ENCODE measurements at places on chromosomes 13 and 19. TPM values are rescaled to one million over a fixed set of nuclear protein-coding genes. Genes with fewer than 3 reads are reported as not detected.

Gene TSKS
- 0.52 TPM for polyA plus RNA-seq

Gene IRF3
- 33.2 TPM for polyA plus RNA-seq

Gene NAPSA
- polyA plus RNA-seq: 1.2 TPM

Gene KIR3DL1
- polyA plus RNA-seq: not detected

- DNase-seq: no peak
Observed at GRCh38 chr19:35843676-35844481, 8.4 kb downstream of the NPHS1 start.

- no peak for DNase-seq
Observed at GRCh38 chr13:82593239-82593638, 1289.0 kb downstream of the SLITRK1 start.

DNA sequence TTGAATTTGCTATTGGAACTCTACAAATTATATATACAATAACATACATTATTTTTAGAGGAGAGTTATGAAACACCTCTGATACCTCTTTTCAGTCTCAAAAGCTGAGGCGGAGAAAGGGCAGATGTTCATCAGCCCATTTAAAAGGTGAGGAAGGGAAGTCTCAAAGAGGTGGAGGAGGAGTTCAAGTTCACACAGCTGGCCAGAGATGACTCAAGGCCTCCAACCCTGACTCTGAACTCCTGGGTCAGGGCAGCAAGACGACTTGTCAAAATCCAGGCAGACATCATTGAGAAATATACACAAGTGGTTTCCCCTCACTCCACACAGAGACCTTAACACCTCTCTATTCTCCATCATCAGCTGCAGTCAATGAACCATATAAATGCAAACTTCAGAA is 2.1 kb downstream of the SIAH3 start:
- DNase-seq: no peak

GRCh38 chr13:103184413-103184812 is 118.2 kb upstream of the SLC10A2 start:
- DNase-seq: no peak

DNA sequence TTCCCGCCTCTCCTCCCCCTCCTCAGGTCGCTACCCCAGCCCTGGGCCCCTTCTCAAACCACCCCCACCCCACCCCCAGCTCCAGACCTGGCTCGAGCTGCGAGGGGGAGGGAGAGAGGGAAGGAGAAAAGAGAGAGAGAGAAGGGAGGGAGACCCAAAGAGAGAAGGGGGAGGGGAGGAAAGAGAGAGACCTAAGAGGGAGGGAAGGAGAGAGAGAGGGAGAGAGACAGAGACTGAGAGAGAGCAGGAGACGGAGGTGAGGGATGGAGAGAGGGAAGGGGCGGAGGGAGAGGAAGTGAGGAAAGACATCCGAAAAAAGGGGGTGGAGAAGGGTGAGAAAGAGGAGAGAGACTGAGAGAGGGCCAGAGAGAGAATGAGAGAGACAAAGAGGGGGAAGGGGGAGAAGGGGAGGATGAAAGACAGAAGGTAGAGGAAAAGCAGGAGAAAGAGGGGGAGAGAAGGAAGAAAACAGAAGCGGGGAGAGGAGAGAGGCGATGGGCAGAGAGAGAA is 2.0 kb upstream of the SPACA6 start:
- DNase-seq: no peak

GRCh38 chr13:31056644-31057271 is 104.9 kb downstream of the HSPH1 start:
- no peak for DNase-seq

GRCh38 chr13:30991184-30991583 is 58.7 kb downstream of the TEX26 start:
- no peak for DNase-seq

DNA sequence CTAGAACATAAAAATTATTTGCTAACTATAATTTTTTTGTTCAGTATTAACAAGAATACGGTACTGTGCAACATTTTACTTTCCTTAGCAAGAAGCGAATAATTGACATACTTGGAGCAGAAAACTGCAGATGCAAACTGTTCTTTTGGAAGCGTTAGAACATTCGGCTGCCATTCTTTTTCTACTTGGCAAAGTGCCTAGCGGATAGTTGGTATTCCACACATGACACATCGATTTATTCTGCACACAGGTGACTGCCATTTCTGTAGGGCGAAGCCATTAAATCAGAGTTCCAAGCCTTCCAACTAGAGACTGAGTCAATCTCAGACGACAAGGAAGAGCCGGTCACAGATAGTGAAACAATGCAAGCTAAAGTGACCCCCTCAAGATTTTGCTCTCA is 117.4 kb downstream of the TRPC4 start:
- no peak for DNase-seq

DNA sequence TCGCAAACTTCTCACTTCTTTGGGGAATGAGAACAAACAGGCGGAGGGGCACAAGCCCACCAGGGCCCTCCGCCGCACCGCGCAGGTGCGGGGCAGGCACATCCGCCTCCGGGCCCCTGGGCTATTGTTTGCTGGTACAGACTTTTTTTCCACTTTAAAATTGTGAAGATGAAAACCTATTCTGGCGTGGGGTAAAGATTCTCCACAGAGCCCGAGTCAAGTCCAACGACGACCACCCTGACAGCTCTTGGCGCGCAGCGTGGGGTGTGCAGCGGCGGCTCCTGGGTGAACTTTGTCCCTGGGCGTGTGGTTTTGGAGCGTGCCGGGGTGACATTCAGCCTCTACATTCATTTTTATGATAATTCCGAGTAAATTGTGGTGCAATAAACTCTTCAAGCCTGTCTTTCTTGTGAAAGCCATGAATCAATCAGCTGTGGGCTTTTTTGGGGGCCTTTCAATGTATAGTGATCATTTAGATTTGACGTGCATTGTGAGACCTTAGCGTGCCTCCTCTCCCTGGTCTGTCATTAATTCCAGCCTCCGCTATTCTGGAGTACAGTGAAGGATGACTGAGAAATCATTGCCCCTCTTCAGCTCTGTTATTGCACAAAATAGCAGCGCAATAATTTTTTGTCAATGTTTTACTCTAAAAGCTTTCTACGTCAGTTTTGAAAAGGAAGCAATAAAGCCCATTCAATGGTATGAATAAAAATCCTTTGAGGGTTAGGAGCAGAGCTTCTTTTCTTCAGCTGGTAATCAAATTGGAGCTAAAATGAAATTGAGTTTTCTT is 90.0 kb downstream of the TEX29 start:
- no peak for DNase-seq

DNA sequence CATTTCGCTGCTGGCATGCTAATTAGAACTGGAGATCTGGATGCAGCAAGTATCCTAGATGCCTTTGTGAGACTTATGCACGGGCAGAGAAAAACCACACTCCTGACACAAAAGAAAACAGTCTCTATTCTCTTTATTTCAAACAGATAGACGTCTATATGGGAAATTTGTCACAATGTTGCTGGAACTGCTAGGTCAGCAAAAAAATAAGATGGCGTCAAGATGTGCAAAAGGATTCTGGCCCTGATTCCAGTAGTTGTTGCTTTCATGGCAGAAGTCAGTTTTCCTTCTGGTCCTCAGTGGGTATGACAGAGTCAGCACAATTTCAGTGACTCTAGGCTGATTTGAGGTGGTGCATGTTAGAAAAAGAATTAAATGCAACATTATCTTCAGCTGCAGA is 1068.0 kb downstream of the SLITRK5 start:
- DNase-seq: no peak

Measured in forelimb muscle (tissue), 1 donor.